ENCODE measurements at places on chromosomes 4 and X.

GRCh38 chrX:10172877-10173276 is 16.1 kb downstream of the CLCN4 start:
- DNase-seq: no peak

DNA sequence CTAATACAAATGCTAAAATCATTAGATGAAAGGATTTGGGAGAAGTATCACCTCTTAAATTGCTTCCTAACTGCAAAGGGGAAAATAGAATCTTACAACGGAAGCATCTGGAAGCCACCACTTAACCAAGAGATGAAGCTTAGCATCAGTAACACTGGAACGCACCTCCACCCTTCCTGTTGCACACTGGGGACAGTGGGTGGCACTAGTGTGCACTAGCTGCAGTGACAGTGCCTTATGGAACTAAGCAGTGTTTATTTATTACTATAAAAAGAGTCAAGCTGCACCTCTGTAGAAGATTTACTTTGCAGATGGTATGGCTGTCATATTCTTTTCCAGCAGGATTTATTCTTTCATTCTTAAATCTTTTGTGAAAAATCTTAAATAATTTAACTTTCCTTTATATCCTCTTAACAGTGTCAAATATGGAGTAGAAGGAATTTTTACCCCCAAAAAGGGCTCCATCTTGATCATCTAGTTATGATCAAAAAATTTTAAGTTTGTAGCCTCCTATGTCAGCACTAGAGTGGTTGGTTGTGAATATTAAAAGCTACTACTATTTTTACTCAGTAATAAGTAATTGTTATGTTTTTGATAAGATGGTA is 76.7 kb downstream of the SCD5 start:
- DNase-seq: no peak

DNA sequence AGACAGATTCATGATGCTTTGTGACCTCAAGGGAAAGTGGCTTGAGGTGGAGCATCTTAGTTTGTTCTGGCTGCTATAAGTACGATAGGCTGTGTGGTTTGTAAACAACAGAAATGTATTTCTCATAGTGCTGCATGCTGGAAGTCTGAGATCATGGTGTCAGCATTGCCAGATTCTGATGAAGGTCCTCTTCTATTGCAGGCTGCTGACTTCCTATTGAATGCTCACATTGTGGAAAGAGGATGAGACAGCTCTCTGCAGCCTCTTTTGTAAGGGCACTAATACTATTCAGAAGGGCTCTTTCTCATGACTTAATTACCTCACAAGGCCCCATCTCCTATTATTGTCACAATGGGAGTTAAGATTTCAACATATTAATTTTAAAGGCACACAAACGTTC is 1674.0 kb upstream of the PCDH7 start:
- DNase-seq: no peak

- DNase-seq: no peak
Observed at GRCh38 chr4:141124224-141124623, 9.0 kb downstream of the RNF150 start.

GRCh38 chr4:86004030-86004429 is 355.8 kb downstream of the MAPK10 start:
- DNase-seq: no peak

DNA sequence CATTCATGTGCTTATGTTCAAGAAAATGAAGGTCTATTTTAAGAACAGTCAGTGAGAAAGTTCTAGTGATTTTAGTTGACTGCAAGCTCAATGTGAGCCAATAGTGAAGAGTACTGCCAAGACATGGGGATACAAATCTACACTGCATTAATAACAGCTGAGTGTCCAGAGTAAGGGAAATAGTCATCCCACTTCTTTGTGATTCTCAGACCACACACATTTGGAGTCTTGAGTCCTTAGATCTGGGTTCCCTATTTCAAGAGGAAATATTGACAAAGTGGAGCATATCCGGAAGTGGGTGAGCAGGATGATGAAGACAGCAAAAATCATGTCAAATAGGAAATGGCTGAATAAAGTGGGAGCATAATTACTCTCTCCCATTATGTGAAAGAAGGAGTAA is 171.1 kb downstream of the LARP7 start:
- no peak for DNase-seq

- no peak for DNase-seq
Observed at GRCh38 chr4:1049591-1049905, 38.1 kb downstream of the FGFRL1 start.

DNA sequence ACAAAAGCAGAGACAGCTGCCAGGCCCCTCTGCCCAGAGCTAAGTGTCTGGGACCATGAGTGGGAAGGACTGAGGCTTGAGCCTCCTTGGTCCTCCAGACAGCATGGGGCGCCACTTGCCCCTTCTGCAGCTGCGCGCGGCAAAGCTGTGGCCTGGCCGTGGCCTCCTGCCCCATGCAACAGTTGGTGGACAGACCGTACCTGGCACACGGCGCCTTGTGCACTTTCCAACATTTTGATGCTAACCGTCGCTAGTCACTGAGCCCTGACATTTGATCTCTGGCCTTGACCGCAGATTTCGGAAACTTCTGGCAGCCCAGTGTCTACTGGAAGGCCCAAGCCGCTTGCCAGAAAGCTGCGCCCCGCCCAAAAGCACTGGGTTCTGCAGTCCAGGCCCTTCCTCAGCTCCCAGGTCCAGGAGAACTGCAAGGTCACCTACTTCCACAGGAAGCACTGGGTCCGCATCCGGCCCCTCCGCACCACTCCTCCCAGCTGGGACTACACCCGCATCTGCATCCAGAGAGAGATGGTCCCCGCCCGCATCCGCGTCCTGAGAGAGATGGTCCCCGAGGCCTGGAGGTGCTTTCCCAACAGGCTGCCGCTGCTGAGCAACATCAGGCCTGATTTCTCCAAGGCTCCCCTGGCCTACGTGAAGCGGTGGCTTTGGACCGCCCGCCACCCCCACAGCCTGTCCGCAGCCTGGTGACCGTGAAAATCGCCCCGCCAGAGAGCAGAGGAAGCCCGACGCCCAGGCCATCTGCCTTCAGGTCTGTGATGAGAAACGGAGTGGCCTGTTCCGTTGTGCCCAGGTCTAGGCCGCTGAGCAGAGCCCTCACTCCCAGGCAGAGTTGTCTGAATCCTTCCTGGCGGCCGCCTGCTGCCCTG is 35.3 kb upstream of the CA5B start:
- DNase-seq: no peak

DNA sequence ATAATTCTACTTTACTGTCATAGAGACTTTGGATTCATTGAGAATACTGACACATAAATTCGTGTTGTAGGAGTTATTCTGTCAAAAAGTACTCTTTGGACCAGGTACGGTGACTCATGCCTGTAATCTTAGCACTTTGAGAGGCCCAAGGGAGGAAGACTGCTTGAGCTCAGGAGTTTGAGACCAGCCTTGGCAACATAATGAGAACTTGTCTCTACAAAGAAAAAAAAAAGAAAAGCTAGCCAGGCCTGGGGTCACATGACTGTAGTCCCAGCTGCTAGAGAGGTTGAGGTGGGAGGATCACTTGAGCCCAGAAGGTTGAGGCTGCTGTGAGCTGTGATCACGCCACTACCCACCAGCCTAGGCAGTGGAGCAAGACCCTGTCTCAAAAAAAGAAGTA is 54.9 kb downstream of the WDR19 start:
- no peak for DNase-seq

GRCh38 chr4:169900241-169900845 is 125.9 kb downstream of the MFAP3L start:
- no peak for DNase-seq

DNA sequence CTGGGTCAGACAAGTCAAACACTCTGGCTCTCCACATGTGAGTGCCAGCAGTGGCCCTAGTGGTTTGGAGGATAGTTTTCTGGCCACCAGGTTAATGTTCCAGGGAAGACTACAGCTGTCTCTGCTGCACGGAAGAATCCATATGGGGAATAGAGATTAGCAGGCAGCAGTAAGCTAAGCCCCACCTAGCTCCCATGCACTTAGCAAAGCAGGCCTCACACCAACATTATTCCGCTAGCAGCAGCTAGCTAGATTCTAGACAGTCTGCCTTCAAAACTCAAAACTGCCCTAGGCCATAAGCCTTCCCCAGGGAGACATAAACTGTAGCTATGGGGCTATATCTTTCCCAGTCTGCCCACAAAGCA is 203.4 kb downstream of the CHIC1 start:
- no peak for DNase-seq

- DNase-seq: no peak
Observed at GRCh38 chrX:152072236-152072635, 66.1 kb downstream of the MAGEA10 start.

- no peak for DNase-seq
Observed at GRCh38 chrX:148670277-148670676, 169.9 kb downstream of the AFF2 start.
